ENCODE measurements at places on chromosomes 1 and 21.

DNA sequence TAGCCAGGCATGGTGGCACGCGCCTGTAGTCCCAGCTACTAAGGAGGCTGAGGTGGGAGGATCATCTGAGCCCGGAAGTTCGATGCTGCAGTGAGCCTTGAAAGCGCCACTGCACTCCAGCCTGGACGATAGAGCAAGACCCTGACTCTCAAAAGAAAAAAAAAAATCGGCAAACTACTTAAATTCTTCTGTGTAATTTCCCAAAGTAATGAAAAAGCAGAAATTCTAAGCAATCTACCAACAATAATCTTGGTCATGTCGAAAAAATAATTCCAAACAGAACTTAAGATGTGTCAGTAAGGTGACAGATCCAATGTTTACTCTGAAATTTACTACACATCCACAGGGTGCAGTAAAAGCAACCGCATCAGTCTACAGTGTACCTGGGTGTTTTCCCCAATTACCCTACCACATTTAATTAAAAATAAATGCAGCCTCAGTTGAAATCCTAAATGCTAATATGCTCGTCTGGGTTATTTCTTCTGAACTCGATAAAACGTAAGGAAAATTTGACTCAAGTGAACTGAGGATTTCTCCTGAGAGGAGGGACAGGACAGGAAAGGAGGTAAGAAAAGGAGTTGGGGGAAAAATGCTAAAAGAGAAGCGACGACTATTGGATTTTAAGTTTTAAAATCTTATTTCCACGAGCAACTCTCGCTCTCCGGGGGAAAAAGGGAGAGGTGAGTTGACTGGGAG lies 801 bp downstream of the EPRS1 start:
- no peaks in the 10 kb centered on the region for H3K27me3 ChIP-seq
- peak overlapping the region; percentile 88 for H3K4me3 ChIP-seq
- peak overlapping the region; percentile 91 for H3K27ac ChIP-seq
- H3K36me3 ChIP-seq: peaks cover 23% of the 10 kb centered on the region
- peak; percentile 81 for DNase-seq

- peak overlapping the region; percentile 11 for H3K27ac ChIP-seq
- H3K4me3 ChIP-seq: no peak overlapping the region
- no peak for DNase-seq
- peaks cover 5% of the 10 kb centered on the region for H3K4me1 ChIP-seq
- no peaks in the 10 kb centered on the region for H3K27me3 ChIP-seq
- H3K36me3 ChIP-seq: peaks cover 16% of the 10 kb centered on the region
These were observed 48.5 kb downstream of the CELF3 start for GRCh38 chr1:151668090-151668489.

DNA sequence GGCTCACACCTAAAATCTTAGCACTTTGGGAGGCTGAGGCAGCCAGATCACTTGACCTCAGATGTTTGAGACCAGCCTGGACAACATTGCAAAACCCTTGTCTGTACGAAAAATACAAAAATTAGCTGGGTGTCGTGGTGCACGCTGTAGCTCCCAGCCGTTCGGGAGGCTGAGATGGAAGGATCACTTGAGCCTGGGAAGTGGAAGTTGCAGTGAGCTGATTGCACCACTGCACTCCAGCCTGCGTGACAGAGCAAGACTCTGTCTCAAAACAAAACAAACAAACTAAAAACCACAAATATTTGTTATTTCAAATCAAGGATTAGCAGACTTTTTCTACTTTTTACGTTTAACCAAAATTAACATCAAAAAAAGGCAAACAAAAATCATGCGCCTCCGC lies 31.3 kb downstream of the INKA2 start:
- H3K27ac ChIP-seq: no peak overlapping the region
- H3K36me3 ChIP-seq: peaks cover 69% of the 10 kb centered on the region
- H3K27me3 ChIP-seq: no peaks in the 10 kb centered on the region
- H3K4me1 ChIP-seq: no peaks in the 10 kb centered on the region
- no peak overlapping the region for H3K4me3 ChIP-seq

DNA sequence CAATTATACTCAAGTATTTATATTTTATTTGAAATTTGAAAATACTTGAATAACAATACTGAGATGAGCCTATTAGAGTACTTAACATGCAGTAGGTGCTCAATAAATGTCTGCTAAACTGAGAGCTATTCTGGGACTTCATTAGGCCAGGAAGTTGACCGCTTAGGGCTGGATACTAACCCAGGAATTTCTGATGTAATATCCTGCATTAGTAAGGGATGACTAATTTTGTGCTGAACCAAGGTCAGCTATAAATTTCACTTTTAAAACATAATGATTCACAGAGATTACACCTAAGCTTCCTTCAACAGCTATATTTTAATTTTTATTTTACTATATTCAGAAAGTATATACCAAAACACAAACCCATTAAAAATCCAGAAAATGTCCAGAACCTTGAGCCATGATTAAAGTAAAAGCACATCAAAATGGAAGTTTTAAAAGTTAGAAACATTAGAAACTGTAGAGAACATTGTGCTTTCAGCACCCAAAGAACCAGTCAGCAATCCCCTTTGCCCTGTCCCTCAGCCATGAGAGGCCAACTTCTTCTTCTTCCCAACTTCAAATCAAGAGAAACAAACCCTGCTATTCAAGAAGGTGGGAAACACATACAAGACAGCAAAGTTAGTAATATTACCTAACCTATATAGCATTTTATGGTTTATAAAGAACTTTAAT lies 35.4 kb downstream of the WNT2B start:
- H3K27me3 ChIP-seq: no peaks in the 10 kb centered on the region
- H3K36me3 ChIP-seq: peaks cover 3% of the 10 kb centered on the region
- H3K27ac ChIP-seq: no peak overlapping the region
- H3K4me1 ChIP-seq: no peaks in the 10 kb centered on the region
- H3K4me3 ChIP-seq: no peak overlapping the region

DNA sequence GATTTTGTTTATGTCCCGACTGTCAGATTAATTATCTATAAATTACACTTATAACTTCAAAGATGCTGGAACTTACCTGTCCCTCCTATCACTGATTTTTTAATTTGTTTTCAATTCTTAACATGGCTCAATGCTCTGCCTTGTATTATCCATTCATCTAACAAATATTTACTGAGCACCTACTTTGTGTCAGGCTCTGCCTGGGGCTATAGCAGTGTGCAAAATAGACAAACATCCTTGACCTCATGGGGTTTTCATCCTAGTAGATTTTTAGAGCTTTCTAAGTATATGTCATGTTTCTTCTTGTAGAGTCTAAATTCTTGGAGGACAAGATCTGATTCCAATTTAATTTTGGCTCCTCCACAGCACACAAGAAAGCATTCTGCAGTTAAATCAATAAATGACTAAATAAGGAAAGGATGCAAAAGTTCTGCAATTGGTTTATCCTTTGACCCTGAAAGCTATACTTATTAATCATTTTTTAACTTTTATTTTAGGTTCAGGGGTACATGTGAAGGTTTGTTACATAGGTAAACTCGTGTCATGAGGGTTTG lies 10.8 kb upstream of the SMYD2 start:
- no peak overlapping the region for H3K27ac ChIP-seq
- no peaks in the 10 kb centered on the region for H3K36me3 ChIP-seq
- H3K4me1 ChIP-seq: no peaks in the 10 kb centered on the region
- no peak for DNase-seq

DNA sequence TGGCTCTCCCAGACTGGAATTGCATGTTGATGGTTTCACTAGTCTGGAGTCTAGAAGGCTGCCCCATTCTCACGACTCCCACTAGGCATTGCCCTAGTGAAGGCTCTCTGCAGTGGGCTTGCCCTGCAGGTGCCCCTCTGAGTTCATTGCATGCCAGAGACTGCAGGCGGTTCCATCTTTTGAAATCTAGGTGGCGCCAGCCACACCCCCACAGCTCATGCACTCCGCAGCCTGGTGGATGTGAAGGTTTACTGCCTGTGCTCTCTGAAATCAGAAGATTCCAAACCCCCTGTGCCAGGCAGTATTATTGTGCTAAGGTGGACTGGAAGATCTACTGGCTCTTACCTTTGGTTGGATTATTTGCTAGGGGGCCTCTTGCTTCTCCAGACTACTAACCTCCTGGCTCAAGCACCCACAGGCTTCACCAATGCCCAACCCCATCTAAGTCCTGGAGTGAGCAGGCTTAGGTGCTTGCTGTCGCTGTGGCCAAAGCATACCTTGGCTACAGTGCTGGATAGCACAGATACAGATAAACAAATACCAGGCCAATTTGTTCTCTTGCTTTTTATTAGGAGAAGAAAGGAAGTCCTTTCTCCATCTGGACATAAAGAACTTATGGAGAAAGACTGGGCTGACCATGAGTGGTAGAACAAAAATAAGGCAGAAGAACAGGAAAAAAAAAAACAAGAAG lies 83.5 kb upstream of the SIM2 start:
- H3K4me3 ChIP-seq: no peak overlapping the region
- H3K27me3 ChIP-seq: peaks cover 11% of the 10 kb centered on the region
- no peaks in the 10 kb centered on the region for H3K4me1 ChIP-seq
- DNase-seq: no peak
- H3K27ac ChIP-seq: no peak overlapping the region
- H3K36me3 ChIP-seq: no peaks in the 10 kb centered on the region

DNA sequence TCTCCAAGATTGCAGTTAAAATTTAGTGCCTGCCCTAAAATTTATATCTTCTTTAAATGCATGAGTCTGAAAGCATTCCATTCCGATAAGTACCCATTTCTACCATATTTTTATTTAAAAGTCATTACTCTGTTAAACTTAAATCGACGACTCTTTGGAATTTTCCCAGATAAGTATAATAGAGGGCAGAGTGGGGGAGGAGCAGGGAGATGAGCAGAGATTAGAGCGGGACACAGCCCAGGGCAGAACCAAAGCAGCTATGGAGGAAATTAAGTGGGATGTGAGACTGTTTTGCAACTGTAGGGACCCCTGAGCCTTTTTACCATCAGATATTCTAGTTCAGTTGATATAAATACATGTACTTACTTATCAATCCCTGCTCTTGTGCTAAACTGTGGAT lies 257.9 kb downstream of the FGGY start:
- H3K4me1 ChIP-seq: no peaks in the 10 kb centered on the region
- H3K27ac ChIP-seq: no peak overlapping the region
- no peak overlapping the region for H3K4me3 ChIP-seq
- no peaks in the 10 kb centered on the region for H3K36me3 ChIP-seq

DNA sequence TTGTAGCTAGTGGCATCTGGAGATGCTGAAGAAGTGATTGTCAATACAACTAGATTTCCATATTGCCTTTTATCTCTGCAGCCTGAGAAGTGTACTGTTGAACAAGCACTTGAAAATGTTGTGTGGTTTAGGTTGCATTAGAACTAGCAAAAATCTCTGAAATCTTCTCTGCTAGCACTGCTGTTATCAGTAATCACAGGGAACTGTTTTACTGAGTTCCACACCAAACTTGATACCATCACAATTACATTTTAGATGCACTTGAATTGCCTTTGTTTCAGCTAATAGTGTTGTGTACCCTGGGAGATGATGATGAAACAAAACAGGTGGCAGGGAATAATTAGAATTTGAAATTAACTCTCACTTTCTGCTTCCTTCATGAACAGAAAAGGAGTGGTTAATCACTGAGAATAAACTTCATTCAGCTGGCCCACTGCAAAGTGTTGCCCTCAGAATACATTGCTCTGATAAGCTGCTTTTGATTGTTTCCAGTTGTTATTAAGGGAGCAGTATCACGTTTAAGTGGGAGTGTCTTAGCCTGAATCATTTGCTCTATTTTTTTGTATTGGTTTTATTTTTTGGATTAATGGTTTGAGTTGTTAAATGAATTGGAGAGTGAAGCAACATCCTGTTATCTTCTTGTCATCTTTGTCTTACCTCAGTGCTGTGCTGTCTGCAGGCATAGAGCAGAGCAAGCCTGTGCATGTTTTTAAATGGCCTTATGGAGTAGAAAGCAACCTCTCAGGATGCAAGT lies 13.0 kb downstream of the FAM20B start:
- peaks cover 42% of the 10 kb centered on the region for H3K4me1 ChIP-seq
- no peak for DNase-seq
- no peak overlapping the region for H3K27ac ChIP-seq
- H3K27me3 ChIP-seq: no peaks in the 10 kb centered on the region
- peaks cover 2% of the 10 kb centered on the region for H3K36me3 ChIP-seq

DNA sequence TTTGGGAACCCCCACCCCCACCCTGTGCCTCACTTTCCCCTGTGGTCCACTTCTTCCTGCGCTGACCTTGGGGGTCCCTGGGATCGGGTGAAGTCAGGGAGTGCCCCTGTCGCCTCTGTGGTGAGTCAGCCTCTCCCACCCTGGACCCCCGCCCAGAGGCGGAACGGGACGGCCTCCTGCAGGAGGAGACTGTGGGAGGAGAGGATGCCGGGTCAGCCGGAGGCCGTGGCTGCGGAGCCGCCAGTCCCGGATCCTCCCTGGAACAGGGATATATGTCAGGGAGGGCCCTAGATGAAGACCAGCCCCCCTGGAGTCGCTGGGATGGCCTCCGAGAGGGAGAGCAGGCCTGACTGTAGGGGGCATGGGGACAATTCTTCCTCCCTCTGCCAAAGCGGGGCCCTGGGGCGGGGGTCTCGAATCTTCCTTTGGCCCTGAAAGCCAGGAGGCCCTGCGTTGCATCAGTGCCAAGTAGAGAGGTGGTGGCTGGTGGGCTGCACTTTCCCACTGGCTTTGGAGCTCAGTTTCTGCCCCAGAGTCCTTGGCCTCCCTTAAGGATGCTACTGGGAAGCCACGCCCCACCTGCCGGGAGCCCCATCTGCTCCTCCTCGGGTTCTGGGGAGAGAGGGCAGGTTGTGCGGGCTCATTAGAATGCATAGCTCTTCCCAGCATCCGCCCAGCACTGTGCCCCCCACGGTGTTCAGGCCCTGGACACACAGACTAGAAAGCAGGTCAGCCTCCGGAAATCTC lies 930 bp downstream of the ARHGEF10L start:
- H3K4me3 ChIP-seq: no peak overlapping the region
- no peak overlapping the region for H3K27ac ChIP-seq
- peaks cover 13% of the 10 kb centered on the region for H3K4me1 ChIP-seq
- DNase-seq: no peak

DNA sequence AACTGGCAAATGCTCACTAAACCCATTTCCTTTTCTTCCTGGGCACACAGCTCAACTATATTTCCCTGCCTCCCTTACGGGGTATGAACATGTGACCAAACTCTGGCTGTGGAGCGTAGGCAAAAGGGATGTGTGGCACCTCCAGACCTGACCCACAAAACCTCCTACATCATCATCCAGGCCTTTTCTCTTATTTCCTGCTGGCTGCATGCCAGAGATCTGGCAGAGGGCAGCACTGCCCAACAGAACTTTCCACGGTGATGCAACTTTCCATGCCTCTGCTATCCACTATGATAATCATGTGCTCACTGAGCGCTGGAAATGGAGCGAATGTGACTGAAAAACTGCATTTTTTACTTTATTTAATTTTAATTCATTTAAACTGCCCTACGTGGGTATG lies 99.6 kb upstream of the CACNA1E start:
- H3K27ac ChIP-seq: no peak overlapping the region
- H3K27me3 ChIP-seq: peaks cover 3% of the 10 kb centered on the region
- H3K36me3 ChIP-seq: no peaks in the 10 kb centered on the region
- no peaks in the 10 kb centered on the region for H3K4me1 ChIP-seq

- no peaks in the 10 kb centered on the region for H3K36me3 ChIP-seq
- H3K4me1 ChIP-seq: no peaks in the 10 kb centered on the region
- no peak overlapping the region for H3K27ac ChIP-seq
- no peak overlapping the region for H3K4me3 ChIP-seq
These were observed 882.9 kb upstream of the ADGRL2 start for GRCh38 chr1:80917826-80918225.

Measured in K562 (cell line).